ENCODE measurements at places on chromosomes 6 and 20. TPM values are rescaled to one million over a fixed set of nuclear protein-coding genes. Genes with fewer than 3 reads are reported as not detected.

Gene FOXS1
- 1.1 TPM for total RNA-seq

Gene KHDRBS2
- total RNA-seq = not detected

Gene FAM217A
- total RNA-seq = not detected

Gene PTCRA
- total RNA-seq = not detected

Measured in pericardium fibroblast (primary cell).